Activated CD4-positive, alpha-beta T cell treated with anti-CD3 and anti-CD28 coated beads for 48 hours (primary cell): ENCODE measurements at places on chromosomes 3 and 15.
A peak's percentile ranks its signal among the peaks of the same experiment; 100 is the strongest.

DNA sequence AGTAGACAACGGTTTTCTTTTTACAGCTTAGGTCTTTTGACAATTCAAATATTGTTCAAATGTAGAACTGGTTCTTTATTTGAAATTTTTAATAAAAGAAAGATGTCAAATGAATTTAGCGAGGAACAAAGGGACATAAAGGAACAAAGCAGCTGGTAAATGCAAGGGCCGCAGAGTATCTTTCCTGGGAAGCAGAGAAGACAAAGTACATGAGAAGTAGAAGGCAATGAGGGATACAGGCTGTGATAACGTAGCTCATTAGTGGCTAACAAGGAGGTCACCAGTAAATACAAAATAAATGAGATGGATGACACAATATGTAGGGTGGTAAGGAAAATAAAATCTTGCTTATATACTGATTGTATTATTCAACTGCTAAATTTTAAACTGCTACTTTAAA, 762.8 kb downstream of the VGLL3 start:
- no peak for DNase-seq

DNA sequence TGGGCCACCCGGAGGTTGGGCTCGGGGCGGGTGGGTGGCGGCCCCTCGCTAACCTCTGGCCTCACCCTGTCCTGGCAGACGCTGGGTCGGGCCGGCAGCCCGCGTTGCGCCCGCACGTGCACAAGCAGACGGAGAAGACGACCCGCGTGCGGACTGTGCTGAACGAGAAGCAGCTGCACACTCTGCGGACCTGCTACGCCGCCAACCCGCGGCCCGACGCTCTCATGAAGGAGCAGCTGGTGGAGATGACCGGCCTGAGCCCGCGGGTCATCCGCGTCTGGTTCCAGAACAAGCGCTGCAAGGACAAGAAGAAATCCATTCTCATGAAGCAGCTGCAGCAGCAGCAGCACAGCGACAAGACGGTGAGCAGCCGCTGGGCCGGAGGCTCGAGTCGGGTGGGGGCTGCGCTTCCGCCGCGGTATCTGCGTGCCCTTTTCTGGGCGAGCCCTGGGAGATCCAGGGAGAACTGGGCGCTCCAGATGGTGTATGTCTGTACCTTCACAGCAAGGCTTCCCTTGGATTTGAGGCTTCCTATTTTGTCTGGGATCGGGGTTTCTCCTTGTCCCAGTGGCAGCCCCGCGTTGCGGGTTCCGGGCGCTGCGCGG, 3.7 kb downstream of the ISL2 start:
- peak; percentile 39 for DNase-seq

GRCh38 chr3:15942462-15942861, 144.7 kb upstream of the ANKRD28 start:
- no peak for DNase-seq

- no peak for DNase-seq
These were observed 13.8 kb downstream of the GRAMD2A start for GRCh38 chr15:72183781-72184164.

- no peak for DNase-seq
These were observed 168.8 kb downstream of the ECT2 start for GRCh38 chr3:172919297-172919683.

- DNase-seq, result no peak
These were observed 46.4 kb upstream of the CAPN7 start for GRCh38 chr3:15159501-15160136.

- DNase-seq, result no peak
These were observed 36.9 kb downstream of the LRIG1 start for GRCh38 chr3:66463730-66464511.

DNA sequence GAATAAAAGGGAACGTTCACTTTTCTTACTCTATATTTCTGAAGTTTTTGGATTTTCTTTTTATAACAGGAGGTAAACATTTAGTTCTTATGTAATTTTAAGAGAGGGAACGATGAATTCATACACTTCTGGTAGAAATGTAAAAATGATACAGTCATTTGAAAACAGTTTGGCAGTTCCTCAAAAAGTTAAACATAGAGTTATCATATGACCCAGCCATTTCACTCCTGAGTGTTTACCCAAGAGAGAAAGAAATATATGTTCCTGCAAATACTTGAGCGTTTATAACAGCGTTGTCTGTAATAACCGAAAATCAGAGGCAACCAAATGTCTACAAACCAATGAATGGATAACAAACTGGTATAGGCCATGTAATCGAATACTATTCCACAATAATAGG, 20.8 kb upstream of the CCR9 start:
- no peak for DNase-seq

GRCh38 chr3:24025805-24026204, 80.7 kb downstream of the NR1D2 start:
- DNase-seq, result no peak

- no peak for DNase-seq
These were observed 29.7 kb downstream of the AMOTL2 start for GRCh38 chr3:134344560-134344959.

- DNase-seq, result peak; percentile 20
These were observed 104.3 kb upstream of the TSC22D2 start for GRCh38 chr3:150303768-150304167.

DNA sequence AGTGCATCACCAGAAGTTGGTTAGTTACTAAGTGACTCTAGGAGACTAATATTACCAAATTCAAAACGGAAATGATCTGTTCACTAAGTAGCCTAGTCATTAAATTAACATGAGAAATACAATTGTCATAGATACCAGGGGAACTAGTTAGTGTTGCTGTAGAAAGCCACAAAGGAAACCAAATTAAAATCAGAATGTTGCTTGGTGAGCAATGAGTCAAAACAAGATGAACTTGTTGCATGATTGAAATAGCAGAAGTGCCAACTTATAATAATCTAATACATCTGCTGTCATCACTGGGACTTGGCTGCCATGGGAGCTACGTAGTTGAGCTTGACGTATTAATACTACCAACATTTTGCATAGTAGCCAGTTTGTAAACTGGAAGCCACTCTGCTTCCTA, 458.1 kb downstream of the DIPK2A start:
- no peak for DNase-seq

DNA sequence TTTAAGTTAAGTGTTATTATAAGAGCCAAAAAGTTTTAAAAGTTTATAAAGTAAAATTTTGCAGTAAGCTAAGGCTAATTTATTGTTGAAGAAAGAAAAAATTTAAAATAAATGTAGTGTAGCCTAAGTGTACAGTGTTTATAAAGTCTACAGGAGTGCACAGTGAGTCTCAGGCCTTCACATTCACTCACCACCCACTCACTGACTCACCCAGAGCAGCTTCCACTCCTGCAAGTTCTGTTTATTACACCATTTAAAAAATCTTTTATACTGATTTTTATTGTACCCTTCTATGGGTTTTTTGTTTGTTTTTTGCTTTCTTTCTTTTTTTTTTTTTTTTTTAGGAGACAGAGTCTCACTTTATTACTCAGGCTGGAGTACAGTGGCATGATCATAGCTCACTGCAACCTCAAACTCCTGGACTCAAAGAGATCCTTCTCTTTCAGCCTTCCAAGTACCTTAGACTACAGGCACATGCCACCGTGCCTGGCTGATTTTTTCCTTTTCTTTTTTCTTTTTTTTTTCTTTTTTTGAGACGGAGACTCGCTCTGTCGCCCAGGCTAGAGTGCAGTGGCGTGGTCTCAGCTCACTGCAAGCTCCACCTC, 25.9 kb downstream of the CSTA start:
- peak; percentile 26 for DNase-seq

GRCh38 chr3:5811016-5811415, 623.5 kb downstream of the EDEM1 start:
- DNase-seq, result no peak

DNA sequence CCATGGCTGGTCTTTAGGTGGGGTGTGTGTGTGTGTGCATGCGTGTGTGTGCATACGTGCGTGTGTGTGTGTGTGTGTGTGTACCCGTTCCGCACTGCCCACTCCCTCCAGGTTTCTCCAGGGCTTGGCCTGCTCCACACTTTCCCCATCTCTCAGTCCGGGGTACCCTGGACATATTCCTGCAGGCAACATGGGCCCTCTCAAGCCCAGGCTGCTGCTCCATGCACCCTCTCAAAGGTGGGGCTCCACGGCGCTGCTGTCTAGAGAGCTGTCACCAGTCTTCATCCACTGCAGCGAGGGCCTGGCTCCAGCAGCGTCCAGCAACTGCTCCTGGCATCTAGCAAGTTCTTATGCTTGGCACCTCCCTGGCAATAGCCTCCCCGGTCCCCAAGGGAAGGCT, 86.1 kb downstream of the ATP10A start:
- DNase-seq, result no peak

GRCh38 chr3:193744048-193744821, 151.2 kb downstream of the OPA1 start:
- no peak for DNase-seq

GRCh38 chr3:182837855-182838454, 44.7 kb downstream of the ATP11B start:
- no peak for DNase-seq

DNA sequence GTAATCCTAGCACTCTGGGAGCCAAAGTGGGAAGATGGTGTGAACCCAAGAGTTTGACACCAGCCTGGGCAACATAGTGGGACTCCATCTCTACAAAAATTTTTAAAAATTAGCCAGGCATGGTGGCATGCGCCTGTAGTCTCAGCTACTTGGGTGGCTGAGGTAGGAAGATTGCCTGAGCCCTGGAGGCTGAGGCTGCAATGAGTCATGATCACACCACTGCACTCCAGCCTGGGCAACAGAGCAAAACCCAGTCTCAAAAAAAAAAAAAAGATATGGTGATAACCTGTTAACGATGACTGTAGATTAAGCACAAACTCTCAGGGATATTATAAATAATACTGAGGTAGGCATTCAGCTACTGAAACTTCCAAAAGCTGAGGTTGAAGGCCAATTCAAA, 107.5 kb downstream of the SLC49A4 start:
- DNase-seq, result no peak

- no peak for DNase-seq
These were observed 308.0 kb downstream of the DOCK3 start for GRCh38 chr3:50982540-50983325.

- no peak for DNase-seq
These were observed 12.5 kb downstream of the RBM5 start for GRCh38 chr3:50100956-50101845.

DNA sequence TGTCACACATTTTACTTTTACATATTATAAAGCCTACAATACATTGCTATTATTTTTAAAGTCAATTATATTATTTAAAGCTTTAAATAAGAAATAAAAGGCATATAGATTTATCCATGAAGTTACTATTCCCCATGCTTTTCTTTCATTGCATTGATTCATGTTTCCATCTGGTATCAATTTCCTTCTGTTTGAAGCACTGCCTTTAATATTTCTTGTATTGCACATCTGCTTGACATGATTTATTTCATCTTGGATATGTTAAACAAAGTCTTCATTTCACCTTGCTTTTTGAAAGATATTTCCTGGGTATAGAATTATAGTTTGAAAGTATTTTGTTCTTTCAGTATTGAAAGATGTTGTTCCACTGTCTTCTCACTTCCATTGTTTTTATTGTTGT, 174.3 kb upstream of the MBNL1 start:
- DNase-seq, result no peak

DNA sequence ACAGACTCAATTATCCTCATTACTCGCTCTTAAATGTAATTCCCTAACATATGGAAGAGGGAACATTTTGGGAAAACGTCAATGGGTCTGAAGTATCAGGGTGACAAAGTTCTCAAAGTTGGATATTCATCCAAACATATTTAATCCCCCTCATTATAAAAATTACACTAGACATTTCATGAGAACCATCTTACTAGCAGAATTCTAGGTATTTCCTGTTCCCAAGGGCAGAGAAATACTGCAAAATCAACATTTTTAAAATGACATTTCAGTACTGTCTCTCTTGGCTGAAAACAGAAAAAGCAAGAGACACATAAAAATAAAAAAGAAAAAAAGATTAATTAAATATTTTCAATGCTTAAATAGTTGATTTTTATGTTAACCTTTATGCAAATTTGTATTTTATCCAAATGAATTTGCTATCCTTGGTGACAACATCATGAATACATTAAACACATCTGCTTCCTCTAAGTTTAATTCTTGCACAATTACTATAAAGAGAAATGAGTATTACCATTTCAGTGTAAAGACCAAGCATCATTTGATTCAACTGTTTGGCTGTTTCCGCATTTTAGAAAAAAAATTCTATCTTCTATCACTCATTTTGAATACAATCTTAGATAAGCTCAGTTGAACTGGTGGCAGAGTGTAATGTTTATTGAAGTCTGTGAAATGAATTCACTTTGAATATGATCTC, 114.8 kb upstream of the COL8A1 start:
- no peak for DNase-seq

DNA sequence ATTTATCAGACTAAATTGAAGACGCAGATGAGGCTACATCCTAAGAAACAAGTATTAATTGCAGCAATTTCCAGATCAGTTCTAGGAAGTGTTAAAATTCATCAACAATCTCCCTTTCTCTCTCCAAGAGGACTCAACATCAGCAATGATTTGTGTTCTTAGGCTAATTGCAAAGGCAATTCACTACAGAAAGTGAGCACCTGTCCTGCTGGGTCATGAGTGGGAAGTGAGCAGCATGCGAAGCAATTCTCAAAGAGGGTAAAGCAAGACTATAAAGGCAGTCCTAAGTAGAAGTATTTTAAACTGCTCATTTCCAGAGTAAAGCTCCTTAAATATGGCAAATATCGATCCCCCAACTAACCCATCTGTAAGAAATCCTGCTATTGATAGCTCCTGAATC, 1191.0 kb upstream of the ALCAM start:
- no peak for DNase-seq

DNA sequence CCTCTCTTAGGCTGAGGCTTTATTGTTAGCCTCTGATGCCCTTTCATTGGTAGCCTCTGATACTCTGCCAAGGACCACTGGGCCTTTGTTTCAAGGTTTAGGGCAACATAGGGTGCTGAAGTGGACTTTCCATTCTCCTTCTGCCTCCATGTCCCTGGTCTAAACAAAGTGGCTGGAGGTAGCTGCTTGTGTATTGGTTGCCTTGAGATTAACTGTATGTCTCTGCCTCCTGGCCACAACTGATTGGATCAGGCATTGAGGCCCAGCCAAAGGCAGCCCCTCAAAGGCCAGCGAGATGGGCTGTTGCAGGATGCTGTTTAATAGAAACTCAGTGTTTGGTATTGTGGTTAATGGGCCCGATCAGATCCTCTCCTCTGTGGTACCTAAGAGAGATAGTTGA, 77.9 kb upstream of the PRR23C start:
- DNase-seq, result no peak

- no peak for DNase-seq
These were observed 2.7 kb downstream of the CD47 start for GRCh38 chr3:108088146-108088545.

DNA sequence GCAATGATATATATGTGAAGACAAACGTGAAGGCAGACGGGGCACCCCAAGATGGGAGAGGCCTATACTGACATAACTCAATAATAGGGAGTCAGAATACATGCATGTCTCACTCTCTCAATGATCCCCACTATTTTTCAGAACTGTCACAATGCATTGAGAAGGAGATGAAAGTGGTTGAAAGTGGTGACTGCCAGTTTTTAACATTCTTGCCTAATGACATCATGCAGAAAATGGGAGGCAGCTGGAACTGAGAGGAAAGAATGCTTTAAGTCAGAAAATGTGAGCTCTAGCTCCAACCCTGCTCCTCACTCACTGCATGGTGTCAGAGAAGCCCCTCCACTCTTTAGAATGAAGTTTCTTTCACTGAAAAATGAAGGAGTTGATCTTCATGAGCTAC, 55.3 kb upstream of the P2RY1 start:
- DNase-seq, result no peak
